ENCODE measurements at places on chromosomes 16 and 17. TPM values are rescaled to one million over a fixed set of nuclear protein-coding genes. Genes with fewer than 3 reads are reported as not detected.

Gene MYOCD
- total RNA-seq: not detected

Gene RAB26
- total RNA-seq: 0.40 TPM

Gene FBF1
- total RNA-seq: 17.6 TPM

Gene MSLN
- not detected for total RNA-seq

Gene KRTAP3-2
- total RNA-seq: not detected

Gene PLSCR3
- total RNA-seq: 5.1 TPM

Gene BEAN1
- 1.4 TPM for total RNA-seq

Gene RTN4RL1
- 1.7 TPM for total RNA-seq

Gene HP
- not detected for total RNA-seq

Gene KRTAP4-4
- total RNA-seq: not detected

Gene ACSM2A
- not detected for total RNA-seq

Gene ETV4
- total RNA-seq: 164 TPM

Gene HBZ
- total RNA-seq: not detected

Gene SLC52A1
- total RNA-seq: not detected

Gene ITGB4
- total RNA-seq: 0.05 TPM

Gene PNMT
- not detected for total RNA-seq

Gene RAB11FIP4
- 50.4 TPM for total RNA-seq

Gene KRT27
- 5.9 TPM for total RNA-seq

Gene C17orf107
- not detected for total RNA-seq

Gene SLFN14
- total RNA-seq: not detected

Gene ZDHHC1
- total RNA-seq: 8.5 TPM

Gene TMEM114
- not detected for total RNA-seq

Measured in SK-MEL-5 (cell line).